ENCODE measurements at places on chromosomes 5 and 9.

GRCh38 chr9:2132484-2133082 lies 117.4 kb downstream of the SMARCA2 start:
- peak; percentile 45 for DNase-seq

GRCh38 chr5:133457439-133458355 lies 154.6 kb downstream of the FSTL4 start:
- DNase-seq = no peak

DNA sequence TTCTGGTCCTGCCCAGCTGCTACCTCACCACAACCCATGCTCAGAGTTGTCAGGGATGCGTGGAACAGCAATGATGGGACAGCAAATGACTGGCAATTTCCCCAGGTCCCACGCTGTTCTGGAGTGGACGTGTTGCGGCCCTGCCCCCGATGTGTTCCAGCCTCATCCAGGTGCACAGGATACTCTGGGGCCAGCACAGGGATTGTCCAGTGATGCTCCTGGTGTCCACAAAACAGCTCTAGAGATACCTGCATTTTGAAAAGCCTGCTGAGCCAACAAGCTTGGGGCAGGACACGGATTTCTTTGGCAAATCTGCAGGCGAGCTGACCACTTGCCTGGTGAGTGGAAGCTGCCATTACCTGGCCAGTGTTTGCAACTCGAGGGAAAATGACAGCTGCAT lies 88.7 kb downstream of the ANKRD33B start:
- DNase-seq = no peak

GRCh38 chr5:75052192-75053053 lies at the start of gene GCNT4:
Gene GCNT4, minus strand, starts transcription at chr5:75052558. Its CDS starts 22,521 bp downstream, at chr5:75030037.
- DNase-seq = no peak

DNA sequence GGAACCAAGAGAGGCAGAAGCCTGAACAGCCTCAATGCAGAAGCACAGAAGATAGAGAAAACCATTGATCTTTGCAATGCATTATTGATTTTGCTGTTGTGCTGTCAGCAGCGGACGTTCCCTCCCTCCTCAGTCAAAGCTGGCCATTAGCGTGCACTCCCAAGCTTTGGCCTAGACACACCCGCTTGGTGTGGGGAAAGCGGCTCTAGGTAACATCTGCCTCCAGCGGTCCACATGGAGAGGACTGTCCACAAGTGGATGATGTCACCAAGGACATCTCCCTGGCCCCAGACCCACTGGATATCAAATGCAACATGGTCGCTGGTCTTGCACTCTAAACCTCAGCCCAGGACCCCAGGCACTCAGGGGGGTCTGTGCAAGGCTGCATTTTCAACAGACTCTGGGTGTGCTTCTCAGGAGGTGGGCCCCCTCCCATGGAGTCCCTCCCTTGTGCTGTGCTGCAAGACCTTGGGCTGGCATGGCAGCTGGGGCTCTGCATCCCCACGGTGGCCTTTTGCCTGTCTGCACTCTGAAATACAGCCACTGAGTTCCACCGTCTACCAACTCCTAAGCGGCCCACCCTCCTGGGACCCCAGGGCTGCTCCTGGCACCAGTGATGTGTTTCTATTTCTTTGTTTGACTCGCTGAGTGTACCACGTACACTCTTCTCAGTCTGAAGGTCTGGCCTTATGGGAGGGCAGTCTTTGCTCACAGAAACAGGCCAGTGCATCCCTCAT lies 1.9 kb downstream of the SEMA4D start:
- DNase-seq = no peak

DNA sequence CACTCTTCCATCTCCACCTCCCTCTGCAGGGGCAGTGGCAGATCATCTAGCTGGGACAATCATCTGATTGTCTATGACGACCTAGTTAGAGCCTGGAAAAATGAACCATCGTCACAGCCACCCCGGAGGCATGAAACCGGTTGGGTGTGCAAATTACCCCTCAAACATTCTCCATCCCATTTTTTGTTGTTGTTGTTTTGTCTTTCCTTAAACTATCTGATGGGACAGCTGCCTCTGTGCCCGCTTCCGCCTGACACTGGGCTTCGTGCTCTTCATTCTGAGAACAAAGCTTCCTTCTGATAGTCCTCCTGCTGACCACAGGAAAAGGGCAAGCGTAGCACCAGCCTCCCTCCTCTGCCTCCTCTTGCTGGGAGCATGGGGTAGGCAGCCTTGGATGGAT lies 7.0 kb upstream of the NDST1 start:
- DNase-seq = no peak

DNA sequence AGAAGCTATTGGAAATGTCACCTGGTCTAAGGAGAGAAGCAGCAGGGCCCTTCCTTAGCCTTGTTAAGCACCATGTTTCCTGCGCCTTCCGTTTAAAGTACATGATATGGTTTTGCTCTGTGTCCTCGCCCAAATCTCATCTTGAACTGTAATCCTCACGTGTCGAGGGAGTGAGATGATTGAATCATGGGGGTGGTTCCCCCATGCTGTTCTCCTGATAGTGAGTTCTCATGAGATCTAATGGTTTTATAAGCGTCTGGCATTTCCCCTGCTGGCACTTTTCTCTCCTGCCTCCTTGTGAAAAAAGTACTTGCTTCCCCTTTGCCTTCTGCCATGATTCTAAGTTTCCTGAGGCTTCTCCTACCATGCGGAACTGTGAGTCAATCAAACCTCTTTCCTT lies 49.7 kb downstream of the PRDM6 start:
- no peak for DNase-seq

GRCh38 chr9:93020771-93021670 lies 37.5 kb upstream of the SUSD3 start:
- no peak for DNase-seq

DNA sequence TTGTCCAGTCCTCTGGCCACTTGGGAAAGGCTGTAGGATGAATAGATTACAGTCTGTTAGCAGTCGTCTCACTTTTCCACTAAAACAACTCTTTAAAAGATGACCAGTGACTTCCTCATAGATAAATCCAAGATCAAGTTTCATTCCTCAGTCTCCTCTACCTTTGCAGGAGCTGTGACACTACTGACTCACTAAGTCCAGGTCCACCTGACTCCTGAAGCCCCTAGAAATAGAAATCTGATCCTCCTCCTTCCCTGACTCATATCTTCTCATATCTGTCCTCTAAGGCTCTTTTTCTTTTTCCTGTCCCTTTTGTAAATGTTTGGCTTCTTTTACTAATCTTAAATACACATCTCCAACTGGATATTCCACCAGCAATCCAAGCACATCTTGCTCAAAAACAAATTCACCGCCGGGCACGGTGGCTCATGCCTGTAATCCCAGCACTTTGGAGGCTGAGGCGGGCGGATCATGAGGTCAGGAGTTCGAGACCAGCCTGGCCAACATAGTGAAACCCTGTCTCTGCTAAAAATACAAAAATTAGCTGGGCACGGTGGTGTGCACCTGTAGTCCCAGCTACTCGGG lies 2.6 kb downstream of the CCDC125 start:
- DNase-seq = no peak

DNA sequence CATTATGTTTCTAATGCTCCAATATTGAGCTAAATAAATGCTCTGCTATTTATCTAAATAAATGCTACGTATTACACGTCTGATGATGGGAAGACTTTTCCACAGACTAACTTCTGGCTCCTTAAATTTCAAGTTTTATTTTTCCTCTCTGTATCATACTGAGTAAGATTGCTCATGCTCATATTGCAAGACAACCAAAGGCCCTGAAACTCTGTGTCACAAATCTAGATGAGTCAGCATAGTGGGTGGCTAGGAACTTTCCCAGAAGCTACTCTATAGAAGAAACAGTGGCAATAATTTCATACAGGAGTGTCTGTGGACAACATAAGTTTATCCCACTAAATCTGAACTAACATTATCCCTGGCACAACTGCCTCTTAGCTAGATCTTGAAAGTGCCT lies 53.0 kb upstream of the RFX3 start:
- DNase-seq = no peak

GRCh38 chr5:1068204-1068894 lies 43.5 kb downstream of the SLC12A7 start:
- no peak for DNase-seq

GRCh38 chr5:173903396-173904140 lies 15.4 kb downstream of the CPEB4 start:
- no peak for DNase-seq

DNA sequence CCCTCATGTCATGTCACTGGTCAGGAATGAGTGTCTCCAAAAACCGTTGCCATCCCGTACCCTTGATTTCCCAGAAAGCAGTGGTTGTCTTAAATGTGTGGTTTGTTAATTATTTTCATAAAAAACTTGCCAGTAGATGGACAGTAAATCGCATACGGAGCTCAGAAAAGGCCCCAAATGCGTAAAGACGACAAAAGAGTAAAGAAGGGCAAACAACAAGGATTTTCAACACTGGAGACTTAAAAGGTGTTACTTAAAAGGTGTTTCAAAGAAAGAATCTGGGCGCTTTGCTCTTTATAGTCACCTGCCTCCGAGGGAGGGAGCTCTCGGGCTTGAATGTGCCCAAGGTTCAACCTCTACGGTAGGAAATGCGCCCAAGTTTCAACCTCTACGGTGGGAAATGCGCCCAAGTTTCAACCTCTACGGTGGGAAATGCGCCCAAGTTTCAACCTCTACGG lies 734 bp downstream of the KIF27 start:
- DNase-seq = peak; percentile 25

GRCh38 chr5:95731571-95732554 lies 727 bp downstream of the RHOBTB3 start:
- no peak for DNase-seq

GRCh38 chr9:17578911-17579793 lies at the start of gene SH3GL2:
Gene SH3GL2, plus strand, starts transcription at chr9:17579066.
- DNase-seq = no peak

DNA sequence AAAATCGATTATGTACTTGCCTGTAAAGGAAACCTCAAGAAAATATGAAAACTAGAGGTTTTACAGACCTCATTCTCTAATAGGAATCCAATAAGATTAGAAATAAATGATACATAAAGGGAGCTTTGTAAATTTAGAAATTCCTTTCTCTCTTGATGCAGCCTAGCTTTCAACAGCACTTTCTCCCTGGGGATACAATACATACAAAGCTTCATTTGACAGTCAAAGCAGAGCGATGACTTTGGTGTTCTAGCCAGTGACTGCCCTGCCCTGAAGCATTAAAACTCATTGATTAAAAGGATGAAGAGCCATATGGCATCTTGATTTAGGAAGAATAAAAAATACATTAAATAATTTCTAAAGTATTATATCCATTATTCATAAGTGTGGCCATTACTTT lies 46.3 kb upstream of the GLIS3 start:
- DNase-seq = no peak

- no peak for DNase-seq
Observed at GRCh38 chr9:70563431-70564204, 149.2 kb upstream of the KLF9 start.

DNA sequence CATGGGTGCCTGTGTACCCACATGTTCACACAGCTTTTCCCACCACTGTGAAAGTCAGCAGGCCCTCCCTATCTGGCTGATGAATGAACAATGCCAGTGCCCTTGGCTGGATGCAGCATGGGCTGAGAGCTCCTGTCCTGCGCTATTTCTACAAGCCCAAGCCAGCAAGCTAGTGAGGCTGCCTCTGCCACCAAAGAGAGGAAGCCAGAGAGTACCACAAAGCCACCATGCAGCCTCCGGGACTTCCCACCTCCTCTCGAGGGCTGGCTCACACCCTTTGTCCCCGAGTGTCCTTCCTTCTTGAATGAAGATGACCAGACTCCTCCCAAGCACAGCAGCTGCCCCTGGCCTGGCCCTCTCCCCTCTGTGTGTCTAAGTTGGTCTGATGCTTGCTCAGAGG lies 76.5 kb downstream of the SH3PXD2B start:
- no peak for DNase-seq

GRCh38 chr5:146962801-146963355 lies 84.3 kb upstream of the PPP2R2B start:
- DNase-seq = no peak

GRCh38 chr5:150131978-150132694 lies 23.5 kb downstream of the PDGFRB start:
- no peak for DNase-seq

- no peak for DNase-seq
Observed at GRCh38 chr5:171989946-171990712, 16.3 kb downstream of the FBXW11 start.

GRCh38 chr5:167730121-167730520 lies 561.3 kb upstream of the WWC1 start:
- DNase-seq = no peak

DNA sequence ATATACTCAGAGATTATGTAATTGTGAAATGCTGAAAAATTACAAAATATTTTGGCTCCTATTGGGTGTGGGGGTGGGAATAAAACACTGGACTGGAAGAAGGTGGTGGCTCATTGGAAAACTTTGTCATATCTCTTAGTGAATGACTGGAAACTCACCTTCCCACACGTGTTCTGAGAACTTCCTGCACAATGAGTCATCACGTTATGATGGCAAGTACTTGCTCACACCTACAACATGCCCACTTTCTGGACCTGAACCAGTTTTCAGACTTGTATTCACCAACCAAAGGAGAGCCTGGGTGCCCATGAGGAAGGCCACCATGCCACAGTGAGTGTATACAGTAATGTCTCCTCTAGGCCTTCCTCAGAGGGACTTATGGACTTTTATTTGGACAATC lies 294.8 kb downstream of the ASTN2 start:
- no peak for DNase-seq

DNA sequence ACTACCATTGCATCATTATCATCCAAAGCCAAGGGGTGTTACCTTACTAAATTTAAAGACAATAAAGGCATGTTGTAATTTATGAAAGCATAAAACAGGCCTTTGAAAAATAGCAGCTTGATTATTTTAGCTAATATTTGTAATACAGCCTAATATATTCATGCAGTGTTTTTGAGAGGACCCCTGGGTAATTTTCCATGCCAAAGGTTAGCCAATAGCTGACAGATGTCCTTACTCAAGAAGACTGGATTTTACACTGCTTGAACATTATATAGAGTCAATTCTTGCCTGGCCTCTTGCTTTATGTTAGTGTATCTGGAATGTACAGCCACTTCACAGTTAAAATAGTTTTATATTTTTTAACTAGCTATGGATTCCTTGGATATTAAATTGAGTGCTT lies 337.8 kb upstream of the PAPPA start:
- DNase-seq = no peak

GRCh38 chr5:122967625-122968024 lies 68.9 kb downstream of the PPIC start:
- DNase-seq = no peak

DNA sequence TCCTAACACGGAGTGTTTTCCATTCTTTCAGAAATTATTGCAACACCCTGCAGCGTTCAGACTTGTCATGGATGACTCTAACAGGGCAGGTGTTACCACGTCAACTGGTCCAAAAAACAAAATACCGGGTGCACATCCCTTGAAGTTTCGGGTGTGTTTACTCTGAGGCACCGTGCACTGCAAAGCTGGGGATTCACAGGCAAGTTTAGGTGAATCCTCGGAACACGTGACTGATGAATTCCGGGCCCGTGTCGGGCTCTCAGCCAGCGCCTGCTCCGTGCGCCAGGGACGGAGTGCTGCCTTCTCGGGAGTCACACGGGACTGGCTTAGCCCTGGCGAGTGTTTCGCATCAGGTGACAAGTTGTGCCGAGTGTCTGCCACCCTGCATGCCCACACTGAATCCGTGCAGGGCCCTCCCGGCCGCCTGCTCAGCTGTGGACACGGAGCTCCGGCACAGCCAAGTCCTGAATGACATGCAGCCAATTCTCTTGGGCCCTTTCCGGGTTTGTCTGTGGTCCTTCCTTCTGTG lies 66.0 kb upstream of the IRX4 start:
- no peak for DNase-seq
